ENCODE measurements at places on chromosomes 12 and 14.

DNA sequence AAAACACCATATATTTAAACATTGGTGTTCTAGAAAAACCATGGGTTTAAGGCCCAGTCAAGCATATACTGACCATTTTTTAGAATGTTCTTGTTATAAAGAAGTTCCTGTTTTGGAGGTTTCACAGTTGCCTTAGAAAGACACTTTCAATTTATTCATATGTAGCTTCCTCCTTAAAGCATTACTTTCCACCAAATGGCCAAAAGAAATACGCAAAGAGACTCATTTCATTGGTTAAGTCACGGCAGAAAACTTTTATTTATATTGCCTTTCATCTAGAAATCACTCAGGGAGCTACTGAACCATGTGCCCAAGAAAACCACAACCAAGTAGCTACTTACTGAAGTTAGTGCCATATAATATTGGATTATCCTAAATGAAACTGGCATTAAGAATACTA is 40.0 kb downstream of the MYBPC1 start:
- no peak for DNase-seq

GRCh38 chr12:57717131-57717530 is 21.4 kb downstream of the AGAP2 start:
- no peak for DNase-seq

GRCh38 chr14:55733599-55733998 is 153.6 kb downstream of the KTN1 start:
- DNase-seq = no peak

DNA sequence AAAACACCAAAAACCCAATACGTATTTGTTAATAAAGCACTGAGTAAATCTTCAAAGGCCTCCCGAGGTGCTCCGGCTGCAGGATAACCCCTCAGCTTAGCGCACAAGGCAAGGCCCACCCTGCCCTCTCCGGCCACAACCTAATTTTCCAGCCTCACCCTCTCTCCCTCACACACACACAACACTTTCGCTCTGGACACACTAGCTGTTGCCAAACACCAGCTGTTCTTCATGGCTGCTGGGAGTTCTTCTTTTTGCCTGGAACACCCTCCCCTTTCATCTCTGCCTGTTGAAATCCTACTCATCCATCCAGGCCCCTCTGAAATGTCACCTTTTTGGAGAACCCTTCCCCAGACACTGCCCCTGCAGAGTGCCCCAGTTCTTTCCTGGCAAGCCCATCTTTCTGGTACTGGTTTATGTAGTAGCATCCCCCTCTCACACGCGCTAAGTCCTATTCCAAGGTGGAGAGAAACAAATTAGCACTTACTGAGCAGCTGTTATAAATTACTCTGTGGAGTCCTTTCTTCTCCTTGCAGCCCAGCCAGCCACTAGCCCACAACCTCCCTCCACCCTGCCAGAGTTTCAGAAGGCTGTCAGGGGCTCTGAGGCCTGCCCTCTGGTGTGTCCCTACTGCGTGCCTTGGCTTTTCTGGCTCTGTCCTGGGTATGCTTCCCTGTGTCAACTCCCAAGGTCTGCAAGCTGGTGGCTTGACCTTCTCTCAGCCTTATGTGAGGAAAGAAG is 805 bp upstream of the CRACR2A start:
- no peak for DNase-seq

GRCh38 chr12:92261071-92261470 is 115.4 kb upstream of the BTG1 start:
- DNase-seq = no peak

GRCh38 chr12:120115692-120116440 is 687 bp downstream of the RAB35 start:
- no peak for DNase-seq

DNA sequence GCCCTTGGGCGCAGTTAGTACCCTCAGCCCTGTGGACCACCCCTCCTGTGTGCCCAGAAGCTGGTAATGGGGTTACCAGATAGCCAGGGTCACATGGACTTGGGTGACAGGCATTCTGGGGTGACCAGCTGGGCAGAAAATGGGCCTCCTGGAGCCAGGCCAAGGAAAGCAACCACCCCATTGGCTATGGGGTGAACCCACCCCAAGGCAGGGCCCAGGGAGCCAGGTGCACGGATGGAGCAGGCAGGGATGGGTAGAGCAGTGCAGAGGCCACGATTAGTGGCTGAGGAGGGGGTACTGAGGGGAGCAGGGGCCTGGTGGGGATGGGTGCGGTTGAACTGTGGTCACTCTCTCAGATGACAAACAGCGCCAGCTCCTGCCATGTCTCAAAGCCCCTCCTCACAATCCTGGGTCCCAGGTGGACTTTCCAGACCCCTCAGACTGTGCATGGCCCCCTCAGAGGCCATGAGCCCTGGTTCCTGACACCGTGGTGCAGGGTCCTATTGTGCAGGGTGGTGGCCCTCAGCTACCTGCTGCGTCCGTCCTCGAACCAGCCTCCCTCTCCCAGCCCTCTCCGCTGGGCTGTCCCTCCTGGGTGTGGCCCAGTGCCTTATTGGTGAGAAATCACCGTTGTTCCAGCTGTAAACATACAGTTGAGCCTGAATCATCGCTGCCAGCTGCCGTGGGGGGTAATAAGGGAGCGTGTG is 23.4 kb upstream of the BEGAIN start:
- DNase-seq = no peak

DNA sequence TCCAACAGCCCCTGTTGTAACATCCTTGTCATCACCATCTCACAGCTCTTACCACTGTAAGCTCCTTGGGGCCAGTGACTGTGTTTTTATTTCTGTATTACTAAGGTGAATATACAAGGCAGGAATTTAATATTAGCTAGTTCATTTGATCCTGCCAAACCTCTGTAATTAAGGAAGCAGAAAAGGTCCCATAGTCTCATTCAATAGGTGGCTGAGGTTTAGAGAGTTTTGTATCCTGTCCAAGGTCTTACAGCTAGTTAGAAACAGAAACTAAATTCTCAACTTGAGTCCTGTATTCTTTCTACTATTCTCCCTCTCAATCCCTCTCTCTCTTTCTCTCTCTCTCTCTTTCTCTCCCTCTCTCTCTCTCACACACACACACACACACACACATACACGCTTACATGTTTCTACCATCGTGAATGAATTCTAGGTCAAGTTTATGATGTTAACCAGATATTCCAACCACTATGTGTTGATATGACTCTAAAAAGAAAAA is 543 bp upstream of the GLIPR1 start:
- no peak for DNase-seq

Measured in stimulated activated CD4-positive, alpha-beta T cell treated with anti-CD3 and anti-CD28 coated beads, Interleukin-15, amount 100 ng/mL, for 1 hour (primary cell).